ENCODE measurements at places on chromosomes 1 and 21. TPM values are rescaled to one million over a fixed set of nuclear protein-coding genes. Genes with fewer than 3 reads are reported as not detected.

Gene OTUD7B
- total RNA-seq: 28.3 TPM

Gene KPRP
- total RNA-seq: not detected

Gene FBXO44
- 10.2 TPM for total RNA-seq

Gene FMO4
- total RNA-seq: 15.2 TPM

Gene CFAP57
- 0.65 TPM for total RNA-seq
